ENCODE measurements at places on chromosomes 4 and X.

DNA sequence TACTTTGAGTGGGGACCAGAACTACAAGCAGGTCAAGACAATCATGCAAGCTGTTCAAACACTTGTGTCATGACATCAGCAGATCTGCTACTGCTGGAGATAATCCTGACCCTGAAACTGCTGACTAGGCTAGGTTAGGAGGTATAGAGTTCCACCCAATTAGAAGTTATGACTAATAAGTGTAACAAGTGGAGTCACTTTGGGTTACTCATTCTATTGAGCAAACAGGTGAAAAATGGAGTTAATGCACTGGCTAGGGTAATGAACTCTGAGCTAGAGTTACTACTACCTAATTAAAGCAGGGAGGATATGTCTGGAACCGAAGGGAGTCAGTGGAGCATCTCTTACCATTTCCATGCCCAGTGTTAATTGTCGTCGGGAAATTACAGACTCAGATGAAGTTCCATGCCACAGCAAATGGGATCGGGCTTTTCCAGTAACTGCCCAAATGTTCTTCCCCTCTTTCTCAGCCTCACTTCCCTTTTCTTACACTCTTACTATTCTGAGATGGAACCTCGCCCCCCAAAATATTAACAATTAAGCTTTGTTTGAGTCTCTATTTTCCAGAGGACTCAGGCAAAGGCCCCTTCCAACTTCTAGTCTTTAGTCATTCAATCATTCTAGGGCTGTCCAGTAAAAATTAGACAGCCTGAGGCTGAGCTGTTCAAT is 19.8 kb upstream of the MANBA start:
- DNase-seq, result no peak

GRCh38 chrX:155767051-155767875 is 113.9 kb upstream of the VAMP7 start:
- DNase-seq, result peak; percentile 77

DNA sequence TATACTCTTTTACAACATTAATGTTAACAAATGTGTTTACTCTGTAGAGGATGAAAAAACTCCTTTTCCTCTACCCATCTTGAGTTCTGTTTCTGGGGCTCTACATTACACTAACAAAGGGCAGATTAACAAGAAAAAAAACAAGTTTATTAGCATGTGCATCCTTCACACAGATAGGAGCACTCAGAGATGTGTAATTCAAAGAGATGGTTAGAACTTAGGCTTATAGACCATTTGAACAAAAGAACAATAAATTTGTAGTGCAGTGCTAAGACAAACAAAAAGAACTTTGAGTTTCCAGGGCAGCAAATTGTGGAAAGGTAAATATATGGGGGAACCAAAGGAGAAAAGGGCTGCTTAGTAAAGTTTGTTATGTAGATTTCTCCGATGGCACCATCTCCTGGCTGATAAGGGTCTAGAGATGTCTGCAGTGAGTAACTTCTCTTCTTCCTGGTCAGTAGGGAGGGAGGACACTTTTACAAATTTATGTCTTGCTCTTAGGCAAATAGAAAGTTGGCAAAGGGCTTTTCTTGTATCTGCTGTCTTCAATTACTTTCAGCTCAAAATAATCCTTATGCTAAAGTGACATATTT is 1249.9 kb upstream of the TENM3 start:
- no peak for DNase-seq

- DNase-seq, result no peak
Observed at GRCh38 chr4:75037252-75037651, 104.3 kb downstream of the PARM1 start.

GRCh38 chrX:87808576-87809243 is 291.1 kb downstream of the KLHL4 start:
- peak; percentile 32 for DNase-seq

- no peak for DNase-seq
Observed at GRCh38 chrX:26511589-26512363, 295.8 kb downstream of the MAGEB5 start.

- DNase-seq, result no peak
Observed at GRCh38 chr4:125131891-125132680, 182.7 kb upstream of the FAT4 start.

- DNase-seq, result no peak
Observed at GRCh38 chrX:136858007-136858756, 22.3 kb downstream of the RBMX start.

DNA sequence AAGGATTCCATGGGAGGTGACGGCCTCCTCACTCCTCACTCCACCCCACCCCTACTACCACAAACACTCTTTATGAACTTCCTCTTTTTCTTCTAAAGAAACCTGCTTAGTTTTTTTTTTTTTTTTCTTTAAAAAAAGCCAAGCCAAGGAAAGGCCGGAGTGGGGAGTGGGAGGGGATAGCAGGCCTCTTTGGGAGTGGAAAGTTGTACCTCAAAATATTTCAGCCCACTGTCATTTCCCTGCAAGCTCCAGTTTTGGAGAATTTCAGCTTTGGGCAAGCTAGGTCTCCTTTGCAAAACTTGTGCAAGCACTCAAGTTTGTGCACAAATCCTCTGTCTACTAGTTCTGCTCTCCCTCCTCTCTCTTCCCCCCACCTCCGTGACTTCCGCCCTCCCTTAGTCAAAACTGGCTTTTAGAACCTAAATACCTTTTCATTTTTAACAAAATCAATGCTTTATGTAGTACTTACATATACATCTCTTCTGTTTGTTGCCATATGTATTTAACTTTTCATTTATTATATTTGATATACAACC is 512 bp upstream of the ANTXR2 start:
- DNase-seq, result peak; percentile 45

DNA sequence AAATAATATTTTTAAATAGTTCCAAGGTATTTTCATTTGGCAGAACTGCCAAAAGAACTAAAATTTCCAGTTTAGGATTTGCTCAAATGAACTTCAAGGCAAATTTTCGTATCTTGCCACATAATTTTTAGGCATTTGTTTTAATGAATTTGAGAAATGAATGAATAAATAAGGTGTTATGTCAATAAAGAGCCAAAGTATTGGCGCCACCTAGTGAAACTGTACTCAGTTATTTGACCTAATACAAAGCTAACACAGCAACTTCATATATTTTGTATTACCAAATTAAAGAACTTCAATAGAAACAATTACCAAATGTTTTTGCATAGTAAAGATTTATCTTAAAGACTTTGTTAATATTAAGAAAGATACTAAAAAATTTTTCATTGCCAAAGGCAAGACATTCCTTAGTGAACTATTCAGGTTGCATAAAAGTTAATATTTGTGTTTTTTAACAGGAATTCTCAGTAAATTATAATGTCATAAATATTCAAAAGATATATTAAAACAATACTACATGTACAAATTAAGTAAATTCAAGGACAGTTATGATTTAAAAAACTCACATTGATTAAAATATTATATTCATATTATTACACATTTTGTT is 50.3 kb downstream of the STPG2 start:
- no peak for DNase-seq

- no peak for DNase-seq
Observed at GRCh38 chr4:145333786-145334185, 147.9 kb upstream of the SMAD1 start.

DNA sequence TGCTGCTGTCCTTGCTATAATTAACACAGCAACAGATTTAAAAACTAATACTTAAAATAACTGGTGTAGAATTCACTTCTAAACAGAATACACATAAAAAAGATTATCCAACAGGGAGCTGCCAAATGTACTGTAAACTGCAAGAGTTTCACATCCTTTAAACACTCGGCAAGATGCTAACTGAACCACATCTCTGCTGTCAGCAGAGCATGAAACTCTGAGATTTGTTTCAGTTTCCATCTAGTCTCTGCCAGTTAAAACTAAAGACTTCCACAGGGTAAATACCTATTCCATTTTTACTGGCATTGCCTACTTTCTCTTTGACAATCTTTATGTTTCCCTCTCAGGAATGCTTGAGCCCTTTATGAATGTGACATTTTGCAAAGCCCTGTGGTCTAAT is 127.7 kb downstream of the SLC7A11 start:
- DNase-seq, result no peak
